HS-5 (cell line): ENCODE measurements at places on chromosomes 6 and 20.

DNA sequence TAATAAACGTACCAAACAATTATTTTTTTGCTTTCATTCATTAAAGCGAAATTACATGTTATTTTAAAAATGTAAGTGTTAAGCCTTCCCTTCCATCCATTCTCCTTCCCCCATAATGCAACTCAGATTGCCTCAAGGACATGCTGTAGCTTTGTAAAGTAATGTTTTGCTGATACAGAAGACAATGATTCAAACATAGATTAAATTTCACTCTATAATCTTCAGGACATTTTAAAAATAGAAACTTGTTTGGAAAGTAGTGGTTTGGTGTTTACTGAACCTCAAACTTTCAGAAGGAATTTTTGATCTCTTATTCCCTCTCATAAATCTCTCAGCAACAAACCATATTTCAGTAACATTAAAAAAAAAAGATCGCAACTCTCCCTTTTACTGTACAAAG lies 350.9 kb upstream of the HSF2 start:
- no peak for DNase-seq

GRCh38 chr6:82588020-82588419 lies 224.4 kb downstream of the TPBG start:
- no peak for DNase-seq

DNA sequence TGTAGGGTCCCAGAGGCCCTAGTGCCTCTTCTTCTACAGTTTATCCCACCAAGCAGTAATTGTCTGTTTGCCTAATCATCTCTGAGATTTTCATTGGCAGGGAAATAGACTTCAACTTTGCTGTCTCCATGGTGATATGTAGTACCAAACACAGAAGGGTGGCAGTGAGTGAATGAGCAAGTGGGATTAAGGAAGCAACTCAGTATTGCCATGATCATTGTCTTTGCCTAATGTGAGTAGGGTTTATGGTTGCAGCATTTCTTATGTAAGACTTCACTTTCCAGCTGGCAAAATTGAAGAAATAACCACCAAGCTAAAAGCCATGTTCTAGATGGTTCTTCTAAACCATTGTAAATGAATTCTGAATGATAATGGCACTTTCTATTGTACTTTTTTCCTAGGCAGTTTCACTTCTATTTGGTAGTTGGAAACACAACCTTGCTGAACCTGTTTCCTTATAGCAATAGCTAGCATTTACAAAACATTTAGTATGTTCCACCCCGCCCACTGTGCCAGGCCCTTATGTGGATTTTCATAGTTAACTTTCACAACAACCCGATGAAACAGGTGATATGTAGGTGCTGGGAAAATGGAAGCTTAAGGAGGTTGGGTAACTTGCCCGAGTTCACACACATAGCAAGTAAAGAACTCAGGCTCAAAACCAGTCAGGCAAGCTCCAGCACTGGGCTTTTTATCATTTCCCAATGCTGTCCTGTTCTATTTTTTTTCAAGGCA lies 32.0 kb downstream of the ZC2HC1B start:
- no peak for DNase-seq

- DNase-seq, result no peak
These were observed 63.2 kb downstream of the SLC24A3 start for GRCh38 chr20:19275630-19276071.

- DNase-seq, result no peak
These were observed 31.9 kb downstream of the SLC2A12 start for GRCh38 chr6:134020543-134020942.

DNA sequence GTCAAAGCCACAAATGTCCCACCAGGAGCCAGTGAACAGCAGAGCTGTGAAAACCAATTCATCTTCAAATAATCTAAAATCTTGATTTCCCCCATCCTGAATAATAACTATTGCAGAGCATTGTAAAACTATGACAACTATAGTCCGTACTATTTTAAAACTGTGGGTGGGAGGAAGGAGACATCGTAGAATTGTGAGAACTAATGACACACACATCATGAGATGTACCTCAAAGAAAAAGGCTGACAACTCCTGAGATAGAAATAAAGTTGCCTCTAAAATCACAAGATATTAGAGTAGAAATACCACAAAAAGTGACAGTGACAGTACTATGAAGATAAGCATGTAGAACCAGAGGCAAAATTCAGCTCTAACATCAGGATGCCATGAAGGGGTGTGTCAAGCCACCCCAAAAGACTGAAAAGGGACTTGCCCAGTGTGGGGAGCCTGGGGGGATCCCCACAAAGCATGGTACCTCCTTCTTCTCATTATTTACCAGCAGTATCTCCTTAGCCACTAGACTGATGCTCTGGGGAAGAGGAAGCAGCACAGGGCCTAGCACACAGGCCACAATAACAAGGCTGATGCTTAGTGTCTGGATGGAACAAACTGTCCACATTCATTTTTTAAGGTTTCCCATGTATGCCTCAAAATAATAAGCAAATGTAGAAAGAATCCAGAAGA lies 13.4 kb downstream of the NAPB start:
- DNase-seq, result no peak

DNA sequence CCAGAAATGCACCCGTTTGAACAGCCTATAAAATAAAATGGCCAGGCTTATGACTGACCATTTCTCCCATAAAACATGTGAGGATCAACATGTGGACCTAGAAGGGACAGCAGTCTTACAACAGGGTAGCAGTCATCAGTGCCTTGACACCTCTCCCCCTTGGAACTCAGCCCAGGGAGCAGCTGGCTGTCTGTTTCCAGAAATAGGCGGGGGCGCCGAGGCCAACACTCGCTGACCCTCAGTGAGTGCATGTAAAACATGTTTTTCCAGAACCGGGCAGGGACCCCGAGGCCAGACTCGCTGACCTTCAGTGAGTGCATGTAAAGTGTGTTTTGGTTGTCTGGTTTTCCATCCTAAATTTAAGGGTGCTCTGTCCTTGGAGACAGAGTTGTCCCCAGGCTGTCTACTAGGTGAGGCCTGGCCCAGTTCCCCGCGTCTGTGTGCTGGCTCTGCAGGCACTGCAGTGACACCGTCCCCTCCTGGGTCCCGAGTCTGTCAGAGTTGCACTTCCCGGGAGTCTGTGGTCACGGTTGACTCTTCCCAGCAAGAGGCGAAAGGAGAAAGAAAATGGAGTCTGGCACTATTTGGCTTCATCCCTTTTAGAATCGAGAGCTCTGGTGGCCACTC lies 19.8 kb upstream of the ADRM1 start:
- DNase-seq, result no peak

DNA sequence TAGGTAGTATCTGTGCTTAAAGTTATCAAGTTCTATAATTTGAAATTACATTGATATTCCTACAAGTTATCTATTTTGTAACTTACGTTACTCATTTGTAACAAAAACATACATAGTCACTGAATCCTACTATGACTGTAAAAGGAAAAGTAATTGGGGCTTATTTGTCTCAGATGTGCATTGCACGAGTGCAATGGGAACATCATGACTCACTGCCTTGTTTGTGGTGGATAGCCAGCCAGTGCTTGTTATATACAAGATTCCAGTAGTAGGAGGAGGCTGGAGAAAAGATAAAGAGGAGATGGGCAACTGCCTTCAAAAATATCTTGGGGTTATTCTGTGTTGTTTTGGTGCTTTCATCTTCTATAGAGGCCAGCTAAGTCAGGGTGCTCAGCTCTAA lies 164.1 kb downstream of the RNF144B start:
- DNase-seq, result peak; percentile 44

DNA sequence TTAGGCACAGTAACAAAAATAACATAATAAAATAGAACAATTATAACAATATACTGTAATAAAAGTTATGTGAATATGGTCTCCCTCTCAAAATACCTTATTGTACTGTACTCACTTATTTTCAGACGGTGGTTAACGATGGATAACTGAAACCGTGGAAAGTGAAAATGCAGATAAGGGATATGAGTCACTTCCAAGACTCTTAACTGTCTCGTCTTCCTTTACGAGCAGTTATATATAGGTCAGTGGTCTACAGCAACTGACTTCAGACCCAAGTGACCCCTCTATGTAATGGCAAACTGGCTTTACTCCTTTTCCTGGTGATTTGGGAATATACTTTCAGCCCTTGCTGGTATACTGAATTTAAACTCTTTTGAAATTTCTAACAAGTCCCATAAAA lies 261.4 kb downstream of the SLC35F1 start:
- no peak for DNase-seq

GRCh38 chr6:22146931-22147701 lies 149.7 kb downstream of the PRL start:
- DNase-seq, result no peak

- no peak for DNase-seq
These were observed 63.7 kb downstream of the MTFR2 start for GRCh38 chr6:136186363-136186762.

GRCh38 chr20:45503403-45503802 lies 12.0 kb downstream of the SPINT3 start:
- DNase-seq, result no peak

DNA sequence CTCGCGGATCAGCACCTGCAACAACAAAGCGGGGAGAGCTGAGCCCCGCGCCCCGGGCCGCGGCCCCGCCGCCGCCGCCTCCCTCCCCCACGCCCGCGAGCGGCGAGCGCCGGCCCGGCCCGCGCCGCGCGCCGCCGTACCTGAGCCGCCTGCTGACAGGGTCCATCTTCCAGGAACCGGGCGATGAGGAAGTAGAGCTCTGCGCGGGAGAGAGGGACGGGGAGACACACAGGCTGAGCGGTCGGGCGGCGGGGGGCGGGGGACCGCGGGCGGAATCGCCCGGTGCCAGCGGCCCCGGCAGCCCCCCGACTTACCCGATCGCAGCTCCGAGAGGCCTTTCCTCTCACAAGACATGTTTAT lies 359 bp downstream of the PHIP start:
- DNase-seq, result no peak

- peak; percentile 13 for DNase-seq
These were observed 31.0 kb downstream of the GLO1 start for GRCh38 chr6:38671885-38672467.

DNA sequence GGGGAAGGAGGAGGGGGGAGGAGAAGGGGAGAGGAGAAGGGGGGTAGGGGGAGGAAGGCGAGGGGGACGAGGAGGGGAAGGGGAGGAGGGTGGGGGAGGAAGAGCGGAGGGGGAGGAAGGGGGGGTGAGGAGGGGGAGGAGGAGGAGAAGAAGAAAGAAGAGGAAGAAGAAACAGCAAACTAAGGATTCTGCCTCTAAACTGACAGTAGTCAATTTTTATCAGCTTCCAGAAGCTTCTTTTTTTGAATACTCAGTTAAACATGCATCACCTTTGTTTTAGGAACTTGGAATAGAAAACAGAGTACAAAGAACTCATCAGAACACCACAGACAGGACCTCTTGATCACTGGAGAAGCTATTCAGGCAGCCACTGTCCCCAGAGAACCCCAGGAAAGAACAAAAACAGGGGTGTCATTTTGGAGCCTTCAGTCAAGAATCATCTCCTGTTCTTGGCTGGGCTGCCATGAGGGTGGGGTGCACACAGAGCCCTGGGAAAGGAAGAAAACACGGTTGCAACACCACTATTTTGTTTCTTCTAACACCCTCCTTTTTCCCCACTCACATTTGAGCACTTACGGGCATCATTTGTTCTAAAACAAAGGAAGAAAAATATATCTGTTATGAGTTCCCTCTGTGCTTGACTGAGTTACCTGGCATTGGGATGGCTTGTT lies 67.4 kb downstream of the TMEM170B start:
- no peak for DNase-seq

DNA sequence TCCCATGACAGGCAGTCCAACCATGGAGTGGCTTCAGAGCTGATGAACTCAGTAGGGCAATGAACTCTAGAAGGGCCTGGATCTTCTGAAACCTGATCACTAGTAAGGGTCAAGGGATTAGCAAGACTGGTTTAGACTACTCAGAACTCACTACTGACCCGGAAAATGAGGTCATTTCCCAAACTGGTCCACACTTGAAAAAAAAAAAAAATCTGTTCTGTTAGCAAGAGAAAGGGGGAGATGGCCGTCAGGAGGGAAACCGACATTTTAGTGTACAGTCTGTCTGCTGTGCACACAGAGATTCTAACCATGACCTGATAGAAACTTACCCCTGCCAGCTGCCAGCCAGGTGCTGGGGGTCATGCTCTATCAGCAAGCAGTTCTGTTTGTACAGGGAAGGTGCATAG lies 262.4 kb upstream of the AGPAT4 start:
- no peak for DNase-seq
